ENCODE measurements at places on chromosomes 3 and 15.
A peak's percentile ranks its signal among the peaks of the same experiment; 100 is the strongest.

- DNase-seq = no peak
These were observed 5.6 kb downstream of the DISP2 start for GRCh38 chr15:40363611-40364010.

DNA sequence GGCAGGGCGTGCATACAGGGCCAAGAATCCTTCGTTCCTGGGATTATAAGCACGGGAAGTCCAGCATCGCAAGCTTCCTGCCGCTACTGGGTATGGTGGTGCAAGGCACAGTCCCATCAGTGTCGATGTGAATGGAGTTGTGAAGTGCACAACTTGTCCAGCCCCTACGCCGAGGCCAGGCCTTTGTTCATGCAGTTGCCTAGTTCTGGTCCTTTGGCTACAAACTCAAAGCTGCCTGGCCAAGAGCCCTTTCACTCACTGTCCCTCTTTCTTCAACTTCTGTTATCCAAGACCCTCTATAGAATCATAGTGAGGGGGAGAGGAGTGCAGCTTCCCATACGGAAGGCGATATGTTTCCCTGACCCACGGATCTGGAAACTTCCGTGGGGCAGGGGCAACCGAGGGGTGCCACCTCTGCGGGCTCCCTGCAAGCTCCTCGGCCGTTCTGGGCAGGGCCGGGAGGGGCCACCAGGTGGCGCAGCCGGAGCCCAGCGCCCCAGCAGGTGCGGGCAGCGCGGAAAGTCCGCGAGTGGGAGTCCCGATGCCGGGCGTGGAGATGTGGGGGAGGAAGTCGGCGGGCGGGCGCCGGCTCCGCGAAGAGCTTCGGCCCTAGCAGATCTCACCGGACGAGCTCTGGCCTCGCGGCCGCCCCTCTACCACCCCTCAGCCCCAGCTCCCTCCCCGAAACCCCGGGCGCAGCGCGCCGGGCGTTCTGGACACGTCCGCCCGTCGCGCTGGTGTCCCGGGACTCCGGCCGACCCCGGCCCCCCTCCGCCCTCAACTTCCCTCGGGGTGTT is 693 bp downstream of the RASGRP1 start:
- no peak for DNase-seq

- no peak for DNase-seq
These were observed 7.9 kb downstream of the SECISBP2L start for GRCh38 chr15:49038382-49038781.

DNA sequence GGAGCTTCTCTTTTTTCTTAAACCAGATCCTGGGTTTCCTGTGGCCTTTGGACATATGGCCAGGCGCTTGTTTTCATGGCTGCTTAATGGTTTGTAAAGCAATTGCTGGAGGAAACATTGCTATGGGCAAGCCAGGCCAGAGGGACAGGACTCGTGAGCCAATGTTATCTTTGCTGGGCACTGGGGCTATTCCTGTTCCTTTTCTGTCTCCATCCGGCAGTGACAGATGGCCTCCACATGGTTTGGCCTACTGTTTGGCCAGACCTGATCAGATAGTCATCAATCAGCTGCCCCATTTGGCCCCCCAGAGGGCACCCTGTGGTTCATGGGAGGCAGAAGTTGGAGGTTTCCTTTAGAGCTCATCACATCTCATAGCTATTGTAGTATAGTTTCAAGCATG is 326.1 kb upstream of the ROPN1 start:
- no peak for DNase-seq

GRCh38 chr3:113079218-113079961 is 88.6 kb downstream of the GTPBP8 start:
- no peak for DNase-seq

GRCh38 chr3:148651549-148651948 is 46.2 kb upstream of the AGTR1 start:
- DNase-seq = no peak

- DNase-seq = peak; percentile 52
These were observed at the start of gene C3orf80 for GRCh38 chr3:160225176-160226025. C3orf80 (plus strand) TSS chr3:160225422; CDS start chr3:160225636, 214 bp downstream.

DNA sequence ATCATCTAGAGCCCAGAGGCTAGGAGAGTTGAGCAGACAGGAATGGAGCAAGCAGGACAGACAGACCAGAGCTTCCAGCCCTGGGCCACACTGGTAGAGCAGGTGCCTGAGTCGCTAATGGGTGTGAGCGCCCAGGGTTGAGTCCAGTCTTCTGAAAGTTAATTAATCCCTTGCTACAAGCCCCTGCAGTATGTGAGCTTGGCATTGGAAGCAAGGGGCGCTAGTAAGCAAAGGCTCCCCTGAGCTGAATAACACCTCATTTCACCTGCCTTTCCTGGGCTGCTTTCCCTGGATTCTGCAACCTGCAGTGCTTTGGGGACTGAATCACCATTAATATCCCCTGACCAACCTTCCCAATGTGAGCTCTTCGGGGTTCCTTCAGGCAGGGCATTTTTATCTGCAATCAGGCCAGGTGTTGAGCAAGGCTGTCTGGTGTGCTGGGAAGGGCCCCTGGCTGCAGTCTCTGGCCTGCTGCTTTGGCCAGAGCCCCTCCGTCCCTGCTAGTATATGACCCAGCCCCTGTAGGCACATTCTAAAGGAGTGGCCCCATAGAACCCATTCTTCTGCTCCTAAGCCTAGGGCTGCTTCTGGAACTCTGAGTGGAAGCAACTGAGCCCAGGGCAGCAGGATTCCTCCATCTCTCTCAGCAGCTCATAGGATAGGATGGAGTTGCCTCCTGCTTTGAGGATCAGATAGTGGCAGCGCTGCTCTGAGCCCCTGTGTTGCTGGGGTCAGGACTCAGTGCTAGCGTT is 45.1 kb upstream of the EPHB1 start:
- DNase-seq = no peak

DNA sequence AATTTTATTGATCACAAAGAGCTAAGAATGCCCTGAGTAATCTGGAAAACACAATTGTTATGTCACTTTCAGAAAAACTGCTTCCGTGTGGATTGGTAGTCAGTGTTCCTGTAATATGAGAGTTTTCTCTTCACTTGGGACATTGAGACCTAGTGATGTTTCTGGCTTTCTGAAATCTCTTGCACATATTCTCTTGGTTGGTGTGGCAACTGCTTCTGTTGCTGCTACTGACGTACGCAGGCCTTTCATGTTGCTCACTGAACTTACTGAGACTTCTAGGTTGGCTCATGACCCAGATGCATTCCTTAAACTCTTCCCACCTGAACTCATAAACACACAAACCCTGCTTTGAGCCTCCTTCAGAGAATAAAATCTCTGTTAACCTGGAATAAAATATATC is 175.0 kb upstream of the PFN2 start:
- DNase-seq = no peak

- no peak for DNase-seq
These were observed 22.0 kb upstream of the SPTSSB start for GRCh38 chr3:161393310-161393709.

All from RWPE2 (cell line).